ENCODE measurements at places on chromosomes 6 and 20.

DNA sequence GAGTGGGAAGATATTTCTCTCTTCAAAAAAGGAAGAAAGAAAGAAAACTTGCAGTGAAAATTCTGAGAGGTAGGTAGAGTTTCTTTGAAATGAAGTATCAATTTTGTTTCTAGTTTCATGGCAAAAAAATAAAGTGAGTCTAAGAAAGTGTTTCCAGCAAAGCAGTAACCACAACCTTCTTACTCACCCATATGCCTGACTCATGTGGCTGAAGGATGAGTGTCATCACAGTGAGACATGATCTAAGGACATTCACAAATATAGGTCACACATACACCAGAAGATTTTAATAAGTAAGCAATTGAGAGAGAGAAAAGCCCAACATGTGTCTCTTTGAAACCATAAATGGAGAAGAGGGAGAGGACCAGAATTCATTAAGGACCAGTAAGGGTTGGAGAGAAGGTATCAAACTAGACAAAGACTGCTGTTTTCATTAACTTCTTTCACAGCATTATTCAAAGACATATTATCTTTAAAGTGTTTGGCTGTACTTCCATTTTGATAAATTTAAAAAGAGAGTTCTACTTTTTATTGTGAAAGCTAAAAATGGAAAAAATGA, 169.5 kb downstream of the FRK start:
- DNase-seq = peak; percentile 86

GRCh38 chr6:163409712-163410111, 4.8 kb upstream of the QKI start:
- no peak for DNase-seq

- no peak for DNase-seq
Observed at GRCh38 chr20:63708301-63709148, 686 bp downstream of the ZGPAT start.

DNA sequence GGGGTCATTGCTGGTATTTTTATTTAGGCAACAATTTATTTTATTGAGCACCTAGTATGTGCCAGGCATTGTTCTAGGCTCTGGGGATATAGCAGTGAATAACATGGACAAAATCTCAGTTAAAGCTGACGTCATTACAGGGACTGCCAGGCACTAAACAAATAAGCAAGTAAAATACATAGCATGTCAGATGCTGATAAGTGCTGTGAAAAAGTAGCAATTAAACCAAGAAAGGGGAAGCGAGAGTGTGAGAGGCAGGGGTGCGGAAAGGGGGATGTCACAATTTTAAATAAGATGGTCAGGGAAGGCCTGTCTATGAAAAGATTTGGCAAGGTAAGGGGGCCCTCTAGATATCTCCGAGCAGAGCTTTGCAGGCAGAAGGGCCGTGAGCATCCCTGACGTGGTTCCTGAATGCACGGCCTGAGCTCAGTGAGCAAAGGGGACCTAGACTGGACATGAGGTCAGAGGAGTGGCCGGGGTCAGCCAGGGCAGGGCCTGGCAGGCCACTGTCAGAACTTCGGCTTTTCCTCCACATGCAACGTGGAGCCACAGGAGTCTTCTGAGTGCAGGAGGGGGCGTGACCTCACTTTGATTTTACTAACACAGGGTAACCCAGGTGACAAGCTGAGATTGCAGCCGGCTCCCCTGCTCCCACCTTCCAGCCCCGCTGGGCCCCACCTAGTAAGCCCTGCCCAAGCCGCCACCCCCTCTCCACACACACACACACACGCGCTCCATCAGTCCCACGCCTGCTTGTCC, 24.2 kb upstream of the SIRPA start:
- DNase-seq = no peak

DNA sequence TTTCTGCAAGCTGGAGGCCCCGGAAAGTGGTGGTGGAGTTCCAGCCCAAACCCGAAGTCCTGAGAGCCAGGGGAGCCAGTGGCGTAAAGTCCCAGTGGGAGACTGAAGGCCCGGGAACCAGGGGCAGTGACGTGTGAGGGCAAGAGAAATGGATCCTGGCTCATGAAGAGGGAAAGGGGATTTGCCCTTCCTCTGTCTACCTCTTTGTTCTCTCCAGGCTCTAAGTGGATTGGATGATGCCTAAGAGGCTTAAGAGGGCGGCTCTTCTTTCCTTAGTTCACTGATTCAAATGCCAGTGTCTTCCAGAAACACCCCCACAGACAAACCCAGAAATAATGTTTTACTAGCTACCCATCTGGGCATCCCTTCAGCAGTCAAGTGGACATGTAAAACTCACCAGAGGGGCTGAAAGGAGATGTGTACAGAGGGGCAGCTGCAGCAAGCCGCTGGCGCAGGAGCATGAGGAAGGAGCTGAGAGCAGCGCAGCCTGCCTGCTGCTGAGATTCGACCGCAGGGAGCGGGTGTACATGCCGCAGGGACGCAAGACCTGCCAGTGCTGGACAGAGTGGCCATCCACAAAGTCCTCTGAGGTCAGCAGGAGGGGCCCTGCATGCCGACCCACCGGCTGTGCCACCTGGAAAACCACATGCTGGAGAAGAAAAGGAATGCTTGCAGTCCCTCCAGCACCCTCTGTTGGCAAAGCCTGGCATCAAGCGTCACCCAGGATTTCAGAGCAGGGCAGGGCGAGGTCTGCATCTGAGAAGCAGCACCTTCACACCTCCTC, 29.5 kb downstream of the CDYL start:
- peak; percentile 42 for DNase-seq

GRCh38 chr6:113936093-113936934, 34.6 kb downstream of the HDAC2 start:
- DNase-seq = peak; percentile 73

GRCh38 chr20:34564833-34565232, 6.3 kb downstream of the MAP1LC3A start:
- no peak for DNase-seq

DNA sequence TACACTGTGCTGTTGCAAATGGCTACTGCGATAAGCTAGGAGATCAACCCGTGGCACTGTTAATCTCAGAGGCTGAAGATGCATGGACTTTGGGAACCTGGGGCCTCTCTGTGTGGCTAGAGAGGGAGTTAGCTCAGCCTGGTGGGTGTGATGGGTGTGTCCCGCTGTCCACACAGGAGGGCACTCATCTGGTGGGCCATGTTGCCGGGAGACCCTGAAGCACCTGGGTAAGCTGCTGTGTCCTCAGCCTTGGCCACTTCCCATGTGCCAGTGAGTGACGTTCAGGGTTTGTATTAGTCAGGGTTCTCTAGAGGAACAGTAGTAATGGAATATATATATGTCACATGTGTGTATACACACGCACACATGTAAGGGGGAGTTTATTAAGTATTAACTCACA, 132.7 kb downstream of the ERMARD start:
- DNase-seq = no peak

GRCh38 chr6:72363844-72364740, 257.8 kb upstream of the KCNQ5 start:
- DNase-seq = peak; percentile 99

GRCh38 chr6:44779130-44779826, 391.8 kb downstream of the CDC5L start:
- no peak for DNase-seq
